ENCODE measurements at places on chromosomes 7 and 10. TPM values are rescaled to one million over a fixed set of nuclear protein-coding genes. Genes with fewer than 3 reads are reported as not detected.

- H3K4me1 ChIP-seq = no peaks in the 10 kb centered on the region
- no peak for DNase-seq
- H3K36me3 ChIP-seq = no peaks in the 10 kb centered on the region
- no peak overlapping the region for H3K4me3 ChIP-seq
- no peaks in the 10 kb centered on the region for H3K27me3 ChIP-seq
Measured at GRCh38 chr10:108696792-108697477, 1226.4 kb downstream of the XPNPEP1 start.

- DNase-seq = no peak
- H3K27ac ChIP-seq = no peak overlapping the region
- no peaks in the 10 kb centered on the region for H3K4me1 ChIP-seq
- H3K4me3 ChIP-seq = no peak overlapping the region
- H3K27me3 ChIP-seq = no peaks in the 10 kb centered on the region
Measured at GRCh38 chr7:69002416-69002815, 595.9 kb upstream of the AUTS2 start.

DNA sequence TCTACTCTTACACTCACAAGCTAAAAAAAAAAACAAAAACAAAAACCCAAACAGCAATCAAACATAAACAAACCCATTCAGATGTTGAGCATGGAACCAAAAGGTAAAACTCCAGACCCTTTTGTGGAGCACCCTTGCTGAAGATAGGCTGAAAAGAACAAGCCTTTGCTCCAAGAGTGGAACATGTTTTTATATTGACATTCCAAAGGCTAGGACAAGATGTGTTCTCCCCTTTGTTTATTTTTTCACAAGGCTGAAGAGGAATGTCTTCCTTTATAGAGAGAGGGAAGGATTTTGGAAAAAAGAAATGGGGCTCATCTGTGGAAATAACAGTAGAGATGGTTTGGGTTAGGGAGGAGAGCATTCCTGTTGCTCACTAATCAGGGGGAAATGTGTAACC is 87.2 kb upstream of the ELMO1 start:
- no peak overlapping the region for H3K4me3 ChIP-seq
- H3K4me1 ChIP-seq = no peaks in the 10 kb centered on the region
- no peak for DNase-seq
- H3K27me3 ChIP-seq = no peaks in the 10 kb centered on the region
- H3K27ac ChIP-seq = no peak overlapping the region

DNA sequence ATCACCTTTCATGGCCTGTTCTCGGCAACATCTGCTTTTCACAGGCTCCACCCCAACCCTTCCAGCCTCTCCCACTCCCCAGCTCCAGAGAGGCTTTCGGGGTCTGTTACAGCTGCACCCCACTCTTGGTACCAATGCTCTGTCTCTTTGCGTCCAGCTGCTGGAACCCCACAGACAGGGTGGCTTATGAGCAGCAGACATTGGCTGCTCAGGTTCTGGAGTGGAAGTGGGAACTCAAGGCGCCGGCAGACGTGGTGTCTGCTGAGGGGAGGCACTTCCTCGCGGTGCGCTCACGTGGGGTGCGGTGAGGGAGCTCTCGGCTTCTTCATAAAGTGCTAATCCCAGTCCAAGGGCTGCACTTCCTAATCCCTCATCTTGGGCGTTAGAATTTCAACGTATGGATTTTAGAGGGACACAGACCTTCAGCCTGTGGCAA is 185.7 kb downstream of the ELFN1 start:
- peaks cover 12% of the 10 kb centered on the region for H3K4me1 ChIP-seq
- no peak overlapping the region for H3K27ac ChIP-seq
- no peak overlapping the region for H3K4me3 ChIP-seq
- peak; percentile 26 for DNase-seq

- no peaks in the 10 kb centered on the region for H3K4me1 ChIP-seq
- no peak overlapping the region for H3K27ac ChIP-seq
- H3K27me3 ChIP-seq = no peaks in the 10 kb centered on the region
- no peak overlapping the region for H3K4me3 ChIP-seq
Measured at GRCh38 chr7:145378197-145378596, 542.3 kb upstream of the TPK1 start.

GRCh38 chr10:46291817-46292572 is 5.2 kb downstream of the ANTXRL start:
- no peak for DNase-seq
- H3K27me3 ChIP-seq = no peaks in the 10 kb centered on the region
- no peaks in the 10 kb centered on the region for H3K4me1 ChIP-seq
- no peak overlapping the region for H3K4me3 ChIP-seq
- no peak overlapping the region for H3K27ac ChIP-seq

GRCh38 chr10:16948361-16948760 is 131.1 kb upstream of the RSU1 start:
- no peak overlapping the region for H3K27ac ChIP-seq
- H3K4me1 ChIP-seq = peaks cover 9% of the 10 kb centered on the region
- no peaks in the 10 kb centered on the region for H3K36me3 ChIP-seq

- DNase-seq = peak; percentile 72
- H3K4me3 ChIP-seq = peak overlapping the region; percentile 60
- H3K27ac ChIP-seq = peak overlapping the region; percentile 65
- no peaks in the 10 kb centered on the region for H3K27me3 ChIP-seq
- no peaks in the 10 kb centered on the region for H3K36me3 ChIP-seq
- H3K4me1 ChIP-seq = peaks cover 37% of the 10 kb centered on the region
Measured at GRCh38 chr7:22726345-22726906, 574 bp upstream of the IL6 start.

DNA sequence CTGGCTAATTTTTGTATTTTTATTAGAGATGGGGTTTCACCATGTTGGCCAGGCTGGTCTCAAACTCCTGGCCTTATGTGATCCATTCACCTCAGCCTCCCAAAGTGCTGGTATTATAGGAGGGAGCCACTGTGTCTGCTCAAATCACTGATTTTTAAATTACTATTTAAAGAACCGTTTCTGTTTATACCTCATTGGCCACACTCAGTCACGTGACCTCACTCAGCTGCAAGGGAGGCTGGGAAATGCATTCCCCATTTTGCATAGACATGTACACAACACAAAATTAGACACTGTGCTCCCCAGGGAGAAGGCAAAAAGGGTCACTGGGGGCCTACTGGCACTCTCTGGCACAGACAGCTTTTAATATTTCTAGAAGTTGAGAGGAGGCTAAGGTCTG is 13.6 kb upstream of the CALU start:
- H3K27me3 ChIP-seq = no peaks in the 10 kb centered on the region
- H3K27ac ChIP-seq = no peak overlapping the region
- H3K4me1 ChIP-seq = no peaks in the 10 kb centered on the region

- H3K27ac ChIP-seq = no peak overlapping the region
- DNase-seq = no peak
- no peaks in the 10 kb centered on the region for H3K4me1 ChIP-seq
- H3K27me3 ChIP-seq = no peaks in the 10 kb centered on the region
- no peaks in the 10 kb centered on the region for H3K36me3 ChIP-seq
- no peak overlapping the region for H3K4me3 ChIP-seq
Measured at GRCh38 chr7:69857014-69857413, 258.7 kb downstream of the AUTS2 start.

Gene COL26A1
- total RNA-seq = not detected

All from psoas muscle (tissue), 8 donors.